ENCODE measurements at places on chromosomes 12 and 14.
A peak's percentile ranks its signal among the peaks of the same experiment; 100 is the strongest.

- H3K4me3 ChIP-seq = no peak overlapping the region
- H3K4me1 ChIP-seq = peaks cover 14% of the 10 kb centered on the region
- no peak for DNase-seq
- H3K27ac ChIP-seq = no peak overlapping the region
- no peaks in the 10 kb centered on the region for H3K27me3 ChIP-seq
These were observed 101.2 kb downstream of the PPP2R5C start for GRCh38 chr14:101862711-101863110.

GRCh38 chr12:92519284-92519683 is 183.5 kb upstream of the PLEKHG7 start:
- no peak overlapping the region for H3K4me3 ChIP-seq
- H3K4me1 ChIP-seq = peaks cover 7% of the 10 kb centered on the region
- peaks cover 13% of the 10 kb centered on the region for H3K27me3 ChIP-seq
- peak overlapping the region; percentile 5 for H3K27ac ChIP-seq
- no peaks in the 10 kb centered on the region for H3K36me3 ChIP-seq

- no peak overlapping the region for H3K27ac ChIP-seq
- DNase-seq = no peak
- peaks cover 3% of the 10 kb centered on the region for H3K36me3 ChIP-seq
- H3K4me1 ChIP-seq = no peaks in the 10 kb centered on the region
These were observed 118.6 kb upstream of the CCDC175 start for GRCh38 chr14:59695198-59695597.

DNA sequence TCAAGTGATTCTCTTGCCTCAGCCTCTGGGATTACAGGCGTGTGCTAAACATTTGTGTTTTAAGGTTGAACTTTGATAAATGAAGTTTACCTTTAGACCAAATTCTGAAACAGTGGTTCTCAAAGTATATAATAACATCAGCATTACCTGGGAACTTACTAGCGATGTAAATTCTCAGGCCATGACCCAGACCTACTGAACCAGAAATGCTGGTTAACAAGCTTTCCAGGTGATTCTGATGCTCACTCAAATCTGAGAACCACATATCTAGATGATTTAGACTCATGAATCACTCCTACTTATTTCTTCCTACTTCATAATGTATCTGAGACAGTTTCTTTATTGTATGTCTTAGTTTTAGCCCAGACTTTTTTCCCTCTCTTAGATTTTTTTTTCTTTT is 43.6 kb downstream of the RAD51B start:
- H3K4me1 ChIP-seq = peaks cover 5% of the 10 kb centered on the region
- H3K27me3 ChIP-seq = no peaks in the 10 kb centered on the region

GRCh38 chr12:78088391-78088832 is 257.7 kb downstream of the NAV3 start:
- peaks cover 3% of the 10 kb centered on the region for H3K36me3 ChIP-seq
- H3K4me1 ChIP-seq = no peaks in the 10 kb centered on the region
- H3K27me3 ChIP-seq = no peaks in the 10 kb centered on the region
- peak overlapping the region; percentile 28 for H3K27ac ChIP-seq
- no peak for DNase-seq

GRCh38 chr12:27048822-27049752 is 26.7 kb downstream of the MED21 start:
- no peak overlapping the region for H3K27ac ChIP-seq
- no peaks in the 10 kb centered on the region for H3K4me1 ChIP-seq
- no peaks in the 10 kb centered on the region for H3K27me3 ChIP-seq
- no peaks in the 10 kb centered on the region for H3K36me3 ChIP-seq
- no peak for DNase-seq
- no peak overlapping the region for H3K4me3 ChIP-seq

DNA sequence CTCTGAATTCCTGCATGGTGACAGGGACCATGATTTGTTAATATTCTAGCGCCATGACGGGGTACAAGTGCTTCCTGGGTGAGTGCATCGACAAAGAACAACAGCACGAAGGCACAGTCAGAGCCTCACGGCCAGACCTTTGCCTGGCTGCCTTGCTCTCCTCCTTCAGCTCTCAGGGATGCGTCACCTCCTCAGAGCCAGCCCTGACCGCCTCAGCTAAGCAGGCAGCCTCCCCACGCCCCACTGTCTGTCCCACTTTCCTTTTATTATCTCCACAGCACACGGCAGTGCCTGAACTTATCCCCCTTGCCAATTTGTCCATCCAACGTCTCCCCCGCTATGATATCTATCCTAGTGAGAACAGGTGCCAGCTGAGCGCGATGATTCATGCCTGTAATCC is 16.5 kb upstream of the FZD10 start:
- H3K27ac ChIP-seq = no peak overlapping the region
- H3K4me1 ChIP-seq = peaks cover 30% of the 10 kb centered on the region
- H3K27me3 ChIP-seq = peaks cover 28% of the 10 kb centered on the region
- peaks cover 5% of the 10 kb centered on the region for H3K36me3 ChIP-seq
- H3K4me3 ChIP-seq = no peak overlapping the region

GRCh38 chr12:64400041-64400440 is 4.2 kb upstream of the XPOT start:
- DNase-seq = no peak
- peaks cover 5% of the 10 kb centered on the region for H3K27me3 ChIP-seq
- H3K4me1 ChIP-seq = peaks cover 27% of the 10 kb centered on the region
- no peak overlapping the region for H3K4me3 ChIP-seq

DNA sequence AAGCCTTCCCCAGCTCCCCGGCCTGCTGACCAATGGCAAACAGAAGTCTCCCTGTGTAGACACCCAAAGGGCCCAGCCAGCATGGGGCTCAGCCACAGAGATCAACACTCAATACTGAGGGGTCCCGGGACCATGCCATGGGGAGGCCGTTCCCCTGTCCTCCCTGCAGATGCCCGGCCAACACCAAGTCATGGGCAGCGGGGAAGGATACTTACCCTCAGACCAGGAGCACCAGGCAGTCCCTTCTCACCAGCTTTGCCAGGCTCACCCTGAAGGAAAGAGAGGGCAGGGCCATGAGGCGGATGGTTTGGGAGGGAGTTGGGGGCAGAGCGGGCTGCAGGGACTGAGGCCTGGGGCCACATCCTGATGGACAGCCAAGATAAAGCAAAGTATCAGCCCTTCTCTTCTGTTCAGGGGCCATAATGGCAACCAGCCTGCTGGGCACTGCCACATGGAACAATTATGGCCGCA is 19.9 kb downstream of the COL2A1 start:
- DNase-seq = no peak
- peaks cover 63% of the 10 kb centered on the region for H3K36me3 ChIP-seq
- no peaks in the 10 kb centered on the region for H3K27me3 ChIP-seq
- H3K27ac ChIP-seq = no peak overlapping the region
- no peak overlapping the region for H3K4me3 ChIP-seq

DNA sequence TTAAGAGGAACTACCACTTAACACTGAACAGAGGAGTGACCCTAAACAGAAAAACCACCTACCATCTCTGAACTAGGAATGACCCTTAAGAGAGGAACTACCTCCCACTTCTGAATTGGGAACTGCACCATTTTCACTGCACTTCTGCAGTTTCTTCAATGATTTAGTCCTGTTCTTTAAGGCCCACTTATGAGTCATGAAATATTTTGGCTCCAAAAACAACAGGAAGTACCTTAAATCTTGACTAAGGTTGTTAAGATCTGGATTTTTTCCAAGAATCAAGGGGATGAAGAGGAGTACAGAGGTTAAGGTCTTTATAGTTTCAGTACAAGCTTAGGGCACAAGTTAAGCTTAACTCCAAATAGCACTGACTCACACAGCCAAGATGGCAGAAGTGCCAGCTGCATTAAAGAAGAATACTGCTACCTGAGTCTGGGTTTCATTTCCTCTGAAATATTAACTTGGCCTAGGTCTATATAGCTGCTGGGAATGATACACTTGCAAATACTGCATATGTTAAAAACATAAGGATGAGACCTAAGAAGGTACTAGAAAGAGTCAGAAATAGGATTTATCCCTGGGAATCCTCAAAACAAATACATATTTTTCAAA is 4.2 kb downstream of the NPC2 start:
- peaks cover 12% of the 10 kb centered on the region for H3K27me3 ChIP-seq
- no peak for DNase-seq
- H3K4me1 ChIP-seq = peaks cover under 1% of the 10 kb centered on the region
- peaks cover 4% of the 10 kb centered on the region for H3K36me3 ChIP-seq

- H3K4me3 ChIP-seq = no peak overlapping the region
- H3K4me1 ChIP-seq = no peaks in the 10 kb centered on the region
- DNase-seq = no peak
- H3K27me3 ChIP-seq = peaks cover 3% of the 10 kb centered on the region
- H3K36me3 ChIP-seq = peaks cover 51% of the 10 kb centered on the region
- H3K27ac ChIP-seq = no peak overlapping the region
These were observed 63.4 kb upstream of the AEBP2 start for GRCh38 chr12:19375888-19376287.

DNA sequence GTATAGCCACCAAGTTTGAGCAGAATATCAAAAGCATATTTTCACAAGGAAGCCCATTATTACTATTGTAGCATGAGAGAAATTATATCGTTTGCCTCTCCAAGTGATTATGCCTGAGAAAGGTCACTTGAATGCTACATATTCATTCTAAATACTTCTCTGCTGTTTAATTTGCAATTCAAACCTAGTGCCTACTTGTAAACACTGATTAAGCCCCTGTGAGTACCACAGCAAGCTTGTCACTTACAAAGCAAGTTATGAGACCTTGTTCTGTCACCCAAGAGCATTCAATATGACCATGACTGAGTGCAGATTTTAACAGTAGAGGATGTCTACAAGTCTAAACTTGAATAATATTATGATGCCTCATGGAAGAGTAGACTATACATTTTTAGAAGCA is 124.7 kb upstream of the SSTR1 start:
- H3K36me3 ChIP-seq = no peaks in the 10 kb centered on the region
- no peaks in the 10 kb centered on the region for H3K4me1 ChIP-seq
- H3K27me3 ChIP-seq = no peaks in the 10 kb centered on the region
- H3K27ac ChIP-seq = no peak overlapping the region
- H3K4me3 ChIP-seq = no peak overlapping the region

- H3K4me1 ChIP-seq = no peaks in the 10 kb centered on the region
- H3K27ac ChIP-seq = no peak overlapping the region
- H3K36me3 ChIP-seq = no peaks in the 10 kb centered on the region
- H3K27me3 ChIP-seq = no peaks in the 10 kb centered on the region
These were observed 50.5 kb downstream of the SAMD4A start for GRCh38 chr14:54617467-54617866.

Measured in nephron progenitor cell (in vitro differentiated cells).